Natural killer cell (primary cell): ENCODE measurements at places on chromosomes 13 and 19. TPM values are rescaled to one million over a fixed set of nuclear protein-coding genes. Genes with fewer than 3 reads are reported as not detected.

Gene S1PR2
- 9.5 TPM for total RNA-seq

Gene CYP2F1
- total RNA-seq = 4.5 TPM

Gene MATK
- total RNA-seq = 269 TPM

DNA sequence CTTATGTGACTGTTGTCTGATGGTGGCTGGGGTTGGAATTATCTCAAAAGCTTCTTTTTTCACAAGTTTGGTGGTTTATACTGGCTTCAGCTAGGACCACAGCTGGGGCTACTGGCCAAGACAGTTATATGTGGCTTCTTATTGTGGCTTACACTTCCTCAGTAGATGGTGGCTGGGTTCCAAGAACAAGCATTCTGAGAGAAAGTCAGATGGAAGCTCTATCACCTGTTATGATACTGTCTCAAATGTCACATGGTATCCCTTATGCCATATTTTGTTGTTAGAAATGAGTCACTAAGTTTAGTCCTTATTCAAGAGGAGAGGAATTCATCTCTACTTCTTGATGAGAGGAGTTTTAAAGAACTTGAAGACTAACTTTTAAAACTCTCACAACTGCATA is 41.6 kb downstream of the NDFIP2 start:
- peaks cover 7% of the 10 kb centered on the region for H3K4me1 ChIP-seq
- no peak for DNase-seq
- H3K27me3 ChIP-seq = peaks cover 2% of the 10 kb centered on the region
- no peaks in the 10 kb centered on the region for H3K36me3 ChIP-seq

DNA sequence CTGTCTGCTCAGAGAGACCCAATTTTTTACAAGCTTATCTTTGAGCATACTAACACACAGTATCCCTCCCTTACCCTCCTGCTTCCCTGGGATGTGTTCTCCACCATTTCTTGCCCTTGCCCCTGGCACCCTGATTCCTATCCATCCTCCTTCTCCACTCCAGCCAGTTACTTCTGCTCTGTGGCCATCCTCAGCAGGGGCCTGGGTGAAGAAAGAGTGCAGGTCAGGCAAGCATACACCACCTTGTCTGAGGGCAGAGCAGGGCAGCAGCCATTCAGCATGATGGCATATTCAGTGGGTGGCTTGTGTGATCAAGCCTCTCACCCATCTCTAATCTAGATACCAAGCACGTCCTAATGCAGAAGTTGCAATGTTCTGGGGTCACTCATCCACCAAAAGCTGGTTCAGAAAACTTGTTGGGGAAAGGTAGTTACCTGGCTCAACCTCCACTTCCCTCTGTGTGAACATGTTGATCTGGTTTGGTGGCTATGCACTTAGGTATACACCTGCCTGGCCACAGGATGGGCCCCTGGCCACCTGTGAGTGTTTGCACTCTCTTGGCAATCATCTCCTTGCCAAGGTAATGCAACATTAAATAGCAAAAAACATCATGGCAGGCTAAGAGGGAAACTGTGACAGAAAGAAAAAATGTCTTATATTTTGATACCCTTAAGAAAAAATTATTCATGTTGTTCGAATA is 900.3 kb upstream of the MIR17HG start:
- H3K4me3 ChIP-seq = no peak overlapping the region
- no peaks in the 10 kb centered on the region for H3K4me1 ChIP-seq
- no peak for DNase-seq
- H3K36me3 ChIP-seq = no peaks in the 10 kb centered on the region
- no peak overlapping the region for H3K27ac ChIP-seq
- no peaks in the 10 kb centered on the region for H3K27me3 ChIP-seq

DNA sequence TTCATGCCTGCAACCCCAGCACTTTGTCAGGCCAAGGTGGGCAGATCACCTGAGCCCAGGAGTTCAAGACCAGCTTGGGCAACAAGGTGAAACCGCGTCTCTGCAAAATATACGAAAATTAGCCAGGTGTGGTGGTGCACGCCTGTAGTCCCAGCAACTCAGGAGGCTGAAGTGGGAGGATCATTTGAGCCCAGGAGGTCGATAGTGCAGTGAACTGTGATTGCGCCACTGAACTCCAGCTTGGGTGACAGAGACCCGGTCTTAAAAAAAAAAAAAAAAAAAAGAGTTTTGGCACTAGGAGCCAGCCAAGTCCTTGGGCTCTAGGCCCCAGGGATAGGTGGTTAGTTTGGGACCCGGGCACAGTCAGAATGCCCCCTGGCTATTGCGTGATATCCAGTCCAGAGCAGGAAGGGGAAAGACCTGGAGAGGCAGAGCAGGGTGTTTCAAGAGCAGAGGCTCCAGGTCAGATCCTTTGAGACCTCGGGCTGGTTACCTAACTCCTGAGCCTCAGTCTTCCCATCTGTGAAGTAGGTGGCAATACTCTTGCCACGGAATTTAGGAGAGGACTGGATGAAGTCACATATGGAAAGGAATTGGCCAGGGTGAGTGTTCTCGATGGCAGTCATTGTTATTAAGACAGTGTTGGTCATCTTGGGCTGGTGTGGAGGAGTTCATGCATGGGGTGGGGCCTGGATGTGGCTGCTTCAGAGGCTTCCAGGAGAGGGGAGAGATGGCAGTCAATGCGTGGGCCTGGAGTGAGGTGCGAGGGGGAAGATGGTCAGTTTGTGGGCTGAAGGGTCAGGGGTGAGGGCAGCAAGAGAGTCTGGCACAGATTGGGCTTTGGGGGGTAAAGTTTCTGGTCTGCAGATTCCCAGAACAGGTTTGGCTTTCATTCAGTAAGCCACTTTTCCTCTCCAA is 2.8 kb downstream of the PPP1R37 start:
- H3K27me3 ChIP-seq = no peaks in the 10 kb centered on the region
- no peak overlapping the region for H3K27ac ChIP-seq
- peaks cover 2% of the 10 kb centered on the region for H3K36me3 ChIP-seq
- no peak for DNase-seq
- no peak overlapping the region for H3K4me3 ChIP-seq
- peaks cover 63% of the 10 kb centered on the region for H3K4me1 ChIP-seq

DNA sequence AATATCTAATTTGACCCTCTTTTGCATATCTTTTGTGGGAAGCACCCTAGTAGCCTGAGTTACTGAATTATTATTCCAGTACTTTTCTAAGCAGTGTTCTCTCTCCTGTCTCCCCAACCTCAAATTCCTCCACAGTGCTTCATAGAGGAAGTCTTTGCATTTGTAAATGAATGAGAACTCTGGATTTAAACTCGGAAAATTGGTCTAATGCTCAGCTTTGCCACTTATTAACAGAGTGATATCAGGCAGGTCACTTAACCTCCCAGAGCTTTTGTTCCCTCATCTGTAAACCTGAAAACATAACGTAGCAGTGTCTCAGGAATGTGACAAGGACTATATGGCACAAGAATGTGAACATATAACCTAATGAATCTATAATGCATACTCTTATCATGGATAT is 26.2 kb downstream of the FREM2 start:
- DNase-seq = no peak
- H3K27me3 ChIP-seq = no peaks in the 10 kb centered on the region
- H3K4me3 ChIP-seq = no peak overlapping the region
- no peaks in the 10 kb centered on the region for H3K4me1 ChIP-seq
- H3K27ac ChIP-seq = no peak overlapping the region

DNA sequence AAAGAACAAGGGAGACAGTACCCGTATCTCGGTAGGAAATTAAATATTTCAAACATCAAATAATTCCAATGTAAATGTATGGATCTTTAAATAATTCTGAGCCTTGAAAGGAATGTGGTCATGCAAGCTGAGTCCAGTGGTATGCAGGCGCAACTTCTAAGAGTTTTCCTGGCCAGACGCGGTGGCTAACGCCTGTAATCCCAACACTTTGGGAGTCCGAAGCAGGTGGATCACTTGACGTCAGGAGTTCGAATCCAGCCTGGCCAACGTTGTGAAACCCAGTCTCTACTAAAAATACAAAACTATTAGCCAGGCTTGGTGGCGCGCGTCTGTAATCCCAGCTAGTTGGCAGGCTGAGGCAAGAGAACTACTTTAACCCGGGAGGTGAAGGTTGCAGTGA is 1.1 kb upstream of the ZNF845 start:
- H3K36me3 ChIP-seq = no peaks in the 10 kb centered on the region
- no peak for DNase-seq
- H3K4me1 ChIP-seq = peaks cover 24% of the 10 kb centered on the region
- no peak overlapping the region for H3K4me3 ChIP-seq
- H3K27me3 ChIP-seq = no peaks in the 10 kb centered on the region

- H3K4me1 ChIP-seq = peaks cover 33% of the 10 kb centered on the region
- H3K36me3 ChIP-seq = peaks cover 1% of the 10 kb centered on the region
- H3K27ac ChIP-seq = peak overlapping the region; percentile 1
- H3K4me3 ChIP-seq = no peak overlapping the region
- H3K27me3 ChIP-seq = no peaks in the 10 kb centered on the region
- DNase-seq = no peak
Observed at GRCh38 chr19:19613506-19613905, 5.0 kb downstream of the PBX4 start.

DNA sequence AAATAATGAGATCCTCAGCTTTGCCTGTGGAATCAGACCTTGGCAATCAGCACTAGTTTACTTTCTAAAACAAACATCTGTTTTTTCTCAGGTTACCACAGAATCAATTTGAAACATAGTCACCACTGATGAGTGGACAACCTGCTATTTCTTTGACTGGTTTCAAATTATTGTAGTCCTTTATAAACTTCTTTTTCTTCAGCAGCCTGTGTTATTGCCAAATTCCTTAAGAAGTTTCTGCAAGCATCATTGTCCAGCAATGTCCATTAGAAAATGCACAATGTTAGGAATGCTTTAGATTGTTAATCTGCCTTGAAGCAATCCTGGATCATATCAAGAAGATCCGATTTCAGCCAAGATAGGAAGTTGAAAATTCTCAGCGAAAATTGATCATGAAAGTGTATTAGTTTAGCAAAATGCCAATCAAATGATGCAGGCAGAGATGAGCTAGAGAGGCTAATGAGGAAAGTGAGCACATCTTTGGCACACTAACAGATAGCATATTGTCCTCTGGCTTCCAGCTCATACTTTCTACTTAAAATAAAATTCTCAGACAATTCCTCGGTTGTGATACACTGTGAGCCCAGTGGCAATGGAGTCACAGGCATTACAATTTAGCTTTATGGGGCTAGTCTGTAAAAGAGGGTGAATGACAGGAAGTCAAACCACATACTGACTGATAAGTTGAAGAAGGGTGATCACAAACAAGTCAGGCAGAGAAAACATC is 270.6 kb downstream of the SLITRK6 start:
- no peak for DNase-seq
- H3K4me3 ChIP-seq = no peak overlapping the region
